MM.1S (cell line): ENCODE measurements at places on chromosomes 6 and 20.
A peak's percentile ranks its signal among the peaks of the same experiment; 100 is the strongest.

DNA sequence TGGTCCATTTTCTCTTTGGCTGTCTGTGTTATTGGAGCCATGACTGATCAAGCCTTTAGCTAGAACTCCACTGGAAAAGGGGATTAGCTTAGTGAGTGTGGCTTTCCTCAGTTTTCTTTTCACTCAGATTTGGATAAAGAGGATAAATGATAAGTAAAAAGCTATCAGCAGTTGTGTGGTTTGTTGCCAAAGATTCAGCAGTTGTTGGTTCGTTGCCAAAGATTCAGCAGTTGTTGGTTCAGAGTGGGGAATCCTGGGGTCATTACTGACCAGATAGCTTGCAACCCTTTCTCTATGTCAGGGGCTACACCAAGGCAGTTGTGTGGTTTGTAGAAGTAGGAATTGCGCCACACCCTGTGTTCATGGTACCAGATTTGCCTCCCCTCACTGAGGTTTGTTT lies 107.7 kb upstream of the SCP2D1 start:
- no peak for DNase-seq

DNA sequence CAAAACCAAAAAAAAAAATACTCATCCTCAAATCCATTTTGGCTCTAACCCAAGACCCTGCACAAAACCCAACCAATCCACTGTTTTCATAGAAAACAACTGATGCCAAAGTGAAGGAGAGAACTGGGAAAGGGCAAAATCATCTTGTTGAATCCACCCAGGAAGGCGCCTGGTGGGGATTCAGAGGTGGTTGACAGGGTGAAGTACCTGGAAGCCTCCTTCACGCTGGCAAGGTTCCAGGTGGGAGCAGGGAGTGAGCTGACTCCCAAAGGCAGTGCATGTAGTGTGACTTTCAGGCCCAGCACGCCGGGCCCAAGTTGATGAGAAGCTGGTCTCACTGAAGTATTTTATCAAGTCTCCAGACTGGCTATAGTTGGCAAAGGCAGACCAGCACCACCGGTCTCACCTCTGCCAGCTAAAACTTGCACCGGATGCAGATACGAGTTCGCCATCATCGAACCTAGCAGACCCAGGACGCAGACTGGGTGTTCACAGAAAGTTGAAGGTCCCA lies 16.5 kb downstream of the PPP1R10 start:
- DNase-seq = no peak

- DNase-seq = peak; percentile 87
Observed at GRCh38 chr20:32702706-32703425, 29.1 kb upstream of the C20orf203 start.

DNA sequence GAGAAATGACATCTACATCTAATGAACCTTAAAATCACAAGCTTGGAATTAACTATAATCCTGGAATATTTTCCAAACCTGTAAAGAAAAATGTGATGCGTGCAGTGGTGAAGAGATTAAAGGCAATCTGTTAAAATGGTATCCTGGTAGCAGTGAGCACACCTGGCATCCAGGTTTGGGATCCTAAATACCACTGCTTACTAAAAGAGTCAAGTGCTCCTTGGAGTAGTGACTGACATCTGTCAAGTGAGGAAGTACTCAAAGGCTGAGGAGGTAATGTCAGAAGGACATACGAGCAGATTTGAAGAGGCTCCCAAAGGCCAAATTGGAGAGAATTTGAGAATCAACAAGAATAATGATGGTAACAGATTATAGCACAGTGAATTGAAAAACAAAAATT lies 32.8 kb downstream of the PCMT1 start:
- DNase-seq = no peak

GRCh38 chr6:7489376-7489775 lies 52.1 kb upstream of the DSP start:
- no peak for DNase-seq

GRCh38 chr6:151240791-151241642 lies 1.2 kb downstream of the AKAP12 start:
- DNase-seq = no peak

- no peak for DNase-seq
Observed at GRCh38 chr20:9375221-9375681, 139.1 kb upstream of the LAMP5 start.

DNA sequence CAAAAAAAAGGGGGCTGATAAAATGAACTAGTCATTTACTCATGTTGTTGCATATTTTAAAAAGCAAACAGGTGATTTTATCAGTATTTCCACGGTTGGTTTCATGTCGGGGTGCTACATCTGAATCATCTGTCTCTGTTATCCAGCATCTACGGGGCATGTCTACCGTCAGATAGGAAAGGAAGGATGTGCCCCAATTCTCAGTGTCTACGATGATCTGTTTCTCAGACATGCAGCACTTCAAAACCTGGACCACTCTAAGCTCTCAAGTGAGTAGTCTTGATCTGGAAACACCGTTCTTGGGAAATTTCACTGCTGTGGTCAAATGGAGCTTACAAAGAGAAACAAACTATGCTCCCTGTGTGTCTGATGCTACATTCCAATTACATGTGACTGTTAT lies 240.3 kb upstream of the TAB2 start:
- DNase-seq = no peak

- DNase-seq = no peak
Observed at GRCh38 chr20:15866916-15867730, 706.1 kb downstream of the KIF16B start.

GRCh38 chr20:29079769-29080690 lies 2177.4 kb upstream of the DEFB115 start:
- peak; percentile 76 for DNase-seq

- DNase-seq = no peak
Observed at GRCh38 chr6:89729818-89730217, 89.8 kb downstream of the MDN1 start.

DNA sequence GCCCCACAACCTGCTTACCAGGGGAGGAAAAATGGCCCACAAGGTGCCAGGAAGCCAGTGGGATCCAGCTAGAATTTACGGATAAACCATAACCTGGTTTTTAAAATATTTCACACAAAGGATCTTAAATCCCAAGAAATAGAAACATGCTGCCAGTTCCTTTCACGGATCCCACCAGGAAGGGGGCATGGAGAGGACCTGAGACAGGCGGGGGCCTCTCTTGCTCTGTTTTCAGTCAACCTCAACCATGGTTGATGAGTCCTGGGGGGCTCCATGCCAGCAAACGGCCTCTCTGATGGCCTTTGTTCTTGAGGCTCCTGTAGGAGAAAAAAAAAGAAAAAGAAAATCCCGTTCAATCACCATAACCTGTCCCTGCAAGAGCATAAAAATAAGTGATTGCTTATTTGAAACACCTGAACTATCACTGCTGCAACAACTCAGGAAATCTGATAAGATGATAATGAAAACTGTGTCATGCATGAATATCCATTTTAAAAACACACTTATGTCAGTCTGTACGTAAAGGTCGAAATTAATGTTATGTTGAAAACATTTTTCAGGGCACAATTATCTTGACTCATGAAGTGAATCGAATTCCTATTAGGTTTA lies 125.8 kb upstream of the CST7 start:
- DNase-seq = no peak

- DNase-seq = no peak
Observed at GRCh38 chr20:38308447-38308846, 4.5 kb downstream of the BPI start.

DNA sequence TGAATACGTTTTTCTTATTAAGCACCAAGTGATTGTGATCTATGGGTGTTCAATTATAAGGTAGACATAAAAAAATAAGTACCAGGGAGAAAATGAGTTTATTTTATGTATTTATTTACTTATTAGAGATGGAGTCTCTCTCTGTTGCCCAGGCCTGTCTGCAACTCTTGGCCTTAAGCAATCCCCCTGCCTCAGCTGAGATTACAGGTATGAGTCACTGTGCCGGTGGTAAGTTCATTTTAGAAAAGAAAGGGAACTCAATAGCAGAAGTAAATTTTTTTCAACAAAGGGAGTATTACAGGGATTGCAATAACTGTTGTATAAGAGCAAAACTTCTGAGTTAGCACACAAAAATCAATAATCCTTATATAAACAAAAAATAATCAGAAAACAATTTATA lies 98.7 kb upstream of the FUT9 start:
- DNase-seq = no peak

DNA sequence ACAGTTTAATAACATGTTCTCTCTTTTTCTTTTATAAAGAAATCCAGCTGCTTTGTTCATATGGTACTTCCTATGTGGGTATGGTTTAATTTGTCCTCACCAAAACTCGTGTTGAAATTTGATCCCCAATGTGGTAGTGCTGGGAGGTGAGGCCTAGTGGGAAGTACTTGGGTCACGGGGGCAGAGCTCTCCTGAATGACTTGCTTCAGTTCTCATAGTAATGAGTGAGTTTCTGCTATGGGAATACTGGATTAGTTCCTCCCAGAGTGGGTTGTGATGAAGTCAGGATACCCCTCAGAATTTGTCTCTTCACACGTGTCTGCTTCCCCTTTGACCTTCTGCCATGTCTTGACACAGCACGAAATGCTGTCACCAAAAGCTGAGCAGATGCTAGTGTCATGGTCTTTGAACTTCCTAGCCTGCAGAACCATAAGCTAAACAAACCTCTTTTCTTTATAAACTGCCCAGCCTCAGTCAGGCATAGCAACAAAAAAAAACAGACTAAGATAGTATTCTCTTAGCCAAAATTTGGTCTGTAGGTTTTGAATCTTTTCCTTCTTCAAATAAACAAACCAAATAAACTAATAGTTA lies 87.8 kb upstream of the HS3ST5 start:
- no peak for DNase-seq

DNA sequence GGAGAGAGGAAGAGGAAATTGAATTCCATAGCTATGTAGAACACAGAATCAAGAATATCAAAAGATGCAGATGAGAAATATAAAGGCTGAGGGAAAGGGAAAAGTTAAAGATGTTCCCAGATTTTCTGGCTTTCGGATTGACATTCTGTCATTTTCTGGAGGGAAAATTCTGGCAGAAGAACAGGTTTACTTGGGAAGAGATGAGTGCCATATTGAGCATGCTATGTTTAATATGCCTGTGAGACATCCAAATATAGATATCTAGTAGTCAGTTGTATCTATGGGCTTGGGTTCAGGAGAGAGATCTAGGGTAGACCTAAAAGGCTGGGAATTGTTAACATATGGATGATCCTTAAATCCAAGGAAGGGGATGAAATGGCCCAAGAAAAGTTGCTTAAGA lies 181.9 kb upstream of the ARG1 start:
- DNase-seq = no peak

DNA sequence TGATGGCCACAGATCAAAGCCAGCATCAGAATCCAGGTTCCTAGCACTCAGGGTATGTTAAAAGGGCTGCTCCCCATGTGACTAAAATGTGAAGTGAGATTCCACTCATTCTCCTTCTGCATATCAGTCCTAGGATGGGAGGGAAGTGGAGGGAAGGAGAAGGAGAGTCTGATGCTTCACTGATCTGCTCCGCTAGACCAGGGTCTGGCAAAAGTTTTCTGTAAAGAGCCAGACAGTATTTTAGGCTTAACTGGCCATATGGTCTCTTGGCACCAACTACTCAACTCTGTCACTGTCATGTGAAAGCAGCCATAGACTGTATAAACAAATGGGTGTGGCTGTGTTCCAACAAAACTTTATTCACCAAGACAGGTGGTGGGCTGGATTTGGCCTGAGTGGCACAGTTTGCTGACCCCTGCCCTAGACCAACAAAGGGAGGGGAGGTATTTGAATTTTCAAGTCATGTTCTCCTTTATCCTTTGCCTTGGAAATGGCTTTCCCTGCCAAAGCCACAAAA lies 22.6 kb downstream of the GHRH start:
- DNase-seq = no peak

- no peak for DNase-seq
Observed at GRCh38 chr6:87830907-87831306, 128.9 kb upstream of the AKIRIN2 start.

GRCh38 chr6:39114388-39114703 lies 640 bp downstream of the SAYSD1 start:
- no peak for DNase-seq

DNA sequence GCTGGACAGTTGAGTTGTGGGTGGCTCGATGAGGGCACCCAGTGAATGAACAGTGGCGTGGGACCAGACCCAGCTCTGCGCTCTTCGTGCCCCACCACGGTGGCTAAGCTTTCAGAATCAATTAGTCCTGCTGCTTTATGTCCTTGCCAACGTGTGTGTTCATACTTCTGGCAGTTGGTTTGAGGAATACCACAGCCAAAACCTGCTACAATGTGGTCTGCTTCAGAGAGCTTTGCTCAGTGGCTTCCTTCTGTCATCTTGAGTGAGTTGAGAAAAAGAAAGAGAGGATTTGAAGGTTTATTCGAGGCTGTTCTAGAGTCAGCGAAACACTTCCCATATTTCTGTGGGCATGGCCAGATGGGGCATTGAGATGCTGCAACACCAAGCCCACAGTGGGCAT lies 39.5 kb upstream of the SLC22A2 start:
- no peak for DNase-seq

- no peak for DNase-seq
Observed at GRCh38 chr20:40646813-40647212, 42.2 kb downstream of the MAFB start.

DNA sequence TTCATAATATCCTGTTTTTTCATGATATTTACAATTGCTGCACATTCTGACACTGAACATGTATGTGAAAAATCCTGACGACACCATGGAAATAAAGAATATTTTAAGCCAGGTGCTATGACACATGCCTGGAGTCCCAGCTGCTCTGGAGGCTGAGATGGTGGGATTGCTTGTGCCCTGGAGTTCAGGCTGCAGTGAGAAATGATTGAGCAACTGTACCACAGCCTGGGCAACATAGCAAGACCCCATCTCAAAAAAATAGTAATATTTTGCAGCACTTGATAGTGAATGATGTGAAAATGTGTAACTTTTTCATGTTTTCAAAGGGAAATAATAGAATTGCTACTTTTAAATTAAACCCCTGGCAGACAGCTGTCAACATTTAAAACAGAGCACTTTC lies 137.1 kb downstream of the ADGRG6 start:
- no peak for DNase-seq

DNA sequence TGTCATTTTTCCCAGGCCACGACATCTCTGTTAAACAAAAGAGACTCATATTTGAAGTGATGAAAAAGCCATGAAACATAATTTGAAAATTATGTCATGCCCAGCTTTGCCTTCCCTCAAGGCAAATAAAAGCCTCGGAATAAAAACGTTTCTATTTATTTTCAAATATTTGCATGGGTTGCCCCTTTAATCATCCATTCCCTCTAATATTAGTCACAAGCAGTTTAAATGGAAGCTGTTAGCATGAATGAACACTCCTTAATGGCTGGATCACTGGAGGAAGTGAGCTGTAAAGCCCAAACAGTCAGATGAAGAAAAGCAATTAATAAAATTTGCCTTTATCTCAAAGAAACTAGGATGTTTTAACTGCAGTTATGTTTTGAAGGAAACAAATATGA lies 69.3 kb upstream of the STMND1 start:
- no peak for DNase-seq

- no peak for DNase-seq
Observed at GRCh38 chr6:81747327-81747726, 5.2 kb downstream of the TENT5A start.

GRCh38 chr6:46781478-46782378 lies 11.5 kb upstream of the MEP1A start:
- peak; percentile 63 for DNase-seq

GRCh38 chr6:100455230-100456124 lies 9.2 kb downstream of the SIM1 start:
- DNase-seq = no peak
